ENCODE measurements at places on chromosomes 1 and 21.

DNA sequence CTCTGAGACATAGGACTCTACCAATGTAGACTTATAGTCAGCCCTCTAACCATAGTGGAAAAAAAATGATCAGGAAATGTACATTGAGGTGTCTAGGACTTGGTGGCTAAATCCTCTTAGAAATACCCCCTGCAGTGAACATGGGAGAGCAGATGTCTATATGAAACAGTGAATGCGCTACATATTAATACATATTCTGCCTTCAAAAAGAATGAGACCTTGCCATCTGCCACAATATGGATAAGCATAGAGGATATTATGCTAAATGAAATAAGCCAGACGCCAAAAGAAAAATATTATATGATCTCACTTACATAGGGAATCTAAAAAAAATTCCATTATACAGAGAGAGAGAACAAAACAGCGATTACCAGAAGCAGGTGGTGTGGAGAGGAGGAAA, 66.6 kb upstream of the HAO2 start:
- DNase-seq, result no peak

GRCh38 chr1:28021064-28021463, 61.3 kb downstream of the XKR8 start:
- DNase-seq, result no peak

- DNase-seq, result no peak
Observed at GRCh38 chr1:17427696-17428660, 11.5 kb downstream of the RCC2 start.

- no peak for DNase-seq
Observed at GRCh38 chr1:111062081-111062480, 77.8 kb downstream of the DRAM2 start.

GRCh38 chr1:60911966-60912697, 170.2 kb upstream of the NFIA start:
- no peak for DNase-seq

GRCh38 chr1:52127181-52128180, 14.4 kb upstream of the ZFYVE9 start:
- DNase-seq, result no peak

- no peak for DNase-seq
Observed at GRCh38 chr21:45830221-45830640, 151.3 kb upstream of the COL6A1 start.

- DNase-seq, result no peak
Observed at GRCh38 chr1:213492161-213493041, 441.4 kb downstream of the RPS6KC1 start.

DNA sequence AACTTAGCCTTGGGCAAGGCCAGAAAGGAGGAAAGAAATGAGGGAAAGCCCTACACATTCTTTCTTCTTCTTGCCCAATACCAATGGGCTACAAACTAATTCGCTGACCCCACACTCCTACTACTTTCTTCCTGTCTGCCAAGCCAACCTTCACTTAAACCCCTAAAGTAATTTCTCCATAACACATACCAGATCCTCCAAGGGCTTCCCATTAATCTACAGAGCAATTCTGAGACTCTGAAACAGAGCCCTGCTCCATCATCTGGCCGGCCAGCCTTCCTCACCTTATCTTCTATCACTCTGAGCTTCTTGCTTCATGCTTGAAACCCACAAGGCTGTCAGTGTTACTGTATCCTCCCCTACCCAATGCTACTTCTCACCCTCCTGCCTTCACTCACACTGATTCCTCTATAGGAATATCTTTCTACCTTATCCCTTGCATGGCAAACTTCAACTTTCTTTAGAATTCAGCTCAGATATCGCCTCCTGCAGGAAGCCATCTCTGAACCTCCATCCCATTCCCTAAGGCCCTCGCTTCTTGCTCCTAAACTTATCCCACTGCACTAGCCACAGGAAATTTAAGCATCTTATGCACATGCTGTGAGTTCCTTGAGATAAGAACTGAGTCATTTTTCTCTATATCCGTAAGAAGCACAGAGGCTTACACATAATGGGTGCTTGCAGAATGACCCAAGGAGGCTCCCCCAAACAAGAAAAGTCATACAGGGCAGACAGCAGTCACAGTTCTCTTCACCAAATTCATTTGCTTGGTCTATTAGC, 81.9 kb downstream of the JAK1 start:
- DNase-seq, result no peak

- no peak for DNase-seq
Observed at GRCh38 chr1:242225767-242226573, 227.1 kb upstream of the MAP1LC3C start.

DNA sequence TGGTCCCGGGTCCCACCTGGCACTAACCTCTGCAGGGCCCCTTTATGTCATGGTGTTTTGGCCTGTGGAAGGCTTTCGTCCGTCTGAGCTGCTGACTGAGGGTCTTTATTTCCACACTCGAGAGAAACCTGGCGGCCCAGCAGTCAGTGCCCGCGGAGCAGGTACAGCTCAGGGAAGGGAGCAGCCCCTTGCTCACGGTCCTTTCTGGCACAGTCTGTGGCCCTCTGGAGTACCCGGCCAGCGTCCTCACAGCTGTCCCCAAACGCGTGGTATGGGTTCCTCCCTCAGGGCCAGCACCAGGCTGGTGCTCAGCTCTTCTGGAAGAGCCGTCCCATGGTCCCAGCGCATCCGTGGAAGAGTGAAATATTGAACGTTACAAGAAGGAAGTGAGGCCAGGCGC, 24.3 kb downstream of the SKI start:
- no peak for DNase-seq

DNA sequence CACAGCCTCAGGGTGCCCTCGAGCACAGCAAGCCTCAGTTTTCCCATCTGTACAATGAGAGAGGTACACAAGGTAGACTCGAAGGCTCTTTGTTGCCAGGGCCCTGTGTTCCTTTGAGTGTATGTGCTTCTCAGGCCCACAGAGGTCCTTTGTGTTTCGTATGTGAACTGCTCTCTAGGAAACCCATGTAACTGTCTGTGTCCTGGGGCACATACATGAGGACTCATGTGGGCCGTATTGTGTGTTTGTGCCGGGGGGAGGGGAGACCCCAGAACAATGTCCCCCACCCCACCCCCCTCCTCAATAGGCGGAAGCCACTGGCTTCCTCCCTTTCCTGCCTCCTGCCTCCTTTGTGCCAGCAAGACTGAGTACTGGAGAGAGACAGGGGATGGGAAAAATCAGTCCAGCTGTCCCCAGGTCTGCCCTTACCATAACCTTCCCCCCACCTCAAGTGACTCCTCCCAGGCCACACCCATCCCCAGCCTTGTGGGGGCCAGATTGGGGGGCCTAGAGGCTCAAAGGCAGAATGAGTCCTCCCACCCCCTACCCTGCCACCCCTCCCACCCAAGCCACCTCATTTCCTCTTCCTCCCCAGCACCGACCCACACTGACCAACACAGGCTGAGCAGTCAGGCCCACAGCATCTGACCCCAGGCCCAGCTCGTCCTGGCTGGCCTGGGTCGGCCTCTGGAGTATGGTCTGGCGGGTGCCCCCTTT, at the start of gene TIE1:
TIE1 (plus strand) TSS at position 605 of the 717 bp plus-strand sequence; CDS start at position 695, 90 bp downstream.
- DNase-seq, result no peak

DNA sequence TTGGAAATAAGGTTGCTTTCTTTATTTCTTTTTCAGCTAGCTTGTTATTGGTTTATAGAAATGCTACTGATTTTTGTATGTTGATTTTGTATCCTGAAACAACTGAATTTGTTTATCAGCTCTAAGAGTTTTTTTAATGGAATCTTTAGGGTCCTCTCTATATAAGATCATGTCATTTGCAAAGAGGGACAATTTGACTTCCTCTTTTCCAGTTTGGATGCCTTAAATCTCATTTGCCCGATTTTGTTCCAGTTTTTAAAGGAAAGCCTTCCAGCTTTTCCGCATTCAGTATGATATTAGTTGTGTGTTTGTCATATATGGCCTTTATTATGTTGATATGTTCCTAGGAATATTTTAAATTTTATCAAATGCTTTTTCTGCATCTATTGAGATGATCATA, 31.7 kb downstream of the SLC35A3 start:
- DNase-seq, result no peak

DNA sequence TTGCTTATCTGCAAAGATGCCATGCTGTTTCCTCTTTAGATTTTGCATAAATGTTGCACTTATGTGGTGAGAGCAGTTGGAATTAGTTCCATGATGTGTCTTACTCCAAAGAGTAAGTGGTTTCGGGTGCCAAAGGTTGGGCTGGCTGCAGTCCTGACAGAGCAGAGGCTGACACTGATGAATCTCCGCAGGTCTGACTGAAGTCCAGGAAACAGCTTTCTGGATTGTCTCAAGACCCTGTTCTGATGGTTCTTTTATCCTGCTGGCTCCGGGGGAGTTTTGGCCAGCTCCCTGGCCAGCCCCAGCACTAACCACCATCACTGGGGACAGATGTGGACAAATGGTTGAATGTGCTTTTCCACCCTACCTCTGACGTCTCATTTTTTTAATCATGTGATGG, 207.2 kb upstream of the KIAA0040 start:
- DNase-seq, result no peak

GRCh38 chr1:93614986-93615581, 66.6 kb downstream of the BCAR3 start:
- DNase-seq, result no peak
